ENCODE measurements at places on chromosomes 11 and 22. TPM values are rescaled to one million over a fixed set of nuclear protein-coding genes. Genes with fewer than 3 reads are reported as not detected.
A peak's percentile ranks its signal among the peaks of the same experiment; 100 is the strongest.

DNA sequence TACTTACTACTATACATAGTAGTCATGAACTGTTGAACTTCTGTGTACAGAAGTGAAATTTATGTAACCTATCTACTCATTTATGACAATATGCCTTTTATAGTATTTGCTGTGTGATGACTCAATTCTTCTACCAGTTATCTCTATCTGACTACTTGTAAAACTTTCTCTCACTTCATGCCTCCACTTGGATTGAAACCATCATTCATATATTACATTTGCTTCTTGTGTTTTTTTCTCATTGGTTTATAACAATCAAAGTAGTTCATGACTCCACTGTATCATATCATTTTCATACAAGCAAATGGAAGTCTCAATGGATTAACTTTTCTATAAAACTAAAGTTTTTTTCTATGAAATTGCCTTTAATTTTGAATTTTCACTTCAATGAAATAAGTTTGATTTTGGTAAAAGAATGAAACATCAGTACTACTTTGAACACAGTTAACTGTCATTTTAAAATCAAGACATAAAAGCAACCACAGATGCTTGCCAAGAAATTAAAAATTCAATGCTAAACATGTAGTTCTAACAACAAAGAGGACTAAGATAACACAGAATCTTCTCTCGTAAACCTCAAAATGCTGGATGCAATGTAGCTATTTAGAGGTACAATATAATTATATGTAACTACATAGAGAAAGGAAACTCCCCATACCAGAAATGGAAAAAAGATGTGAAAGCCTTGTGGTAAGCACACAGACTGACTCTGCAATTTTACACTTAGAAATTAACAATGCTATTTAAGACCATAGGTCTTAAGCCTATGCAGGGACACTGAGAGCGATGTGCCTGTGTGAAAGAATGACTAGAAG lies 27.6 kb upstream of the EXPH5 start:
- DNase-seq = no peak

DNA sequence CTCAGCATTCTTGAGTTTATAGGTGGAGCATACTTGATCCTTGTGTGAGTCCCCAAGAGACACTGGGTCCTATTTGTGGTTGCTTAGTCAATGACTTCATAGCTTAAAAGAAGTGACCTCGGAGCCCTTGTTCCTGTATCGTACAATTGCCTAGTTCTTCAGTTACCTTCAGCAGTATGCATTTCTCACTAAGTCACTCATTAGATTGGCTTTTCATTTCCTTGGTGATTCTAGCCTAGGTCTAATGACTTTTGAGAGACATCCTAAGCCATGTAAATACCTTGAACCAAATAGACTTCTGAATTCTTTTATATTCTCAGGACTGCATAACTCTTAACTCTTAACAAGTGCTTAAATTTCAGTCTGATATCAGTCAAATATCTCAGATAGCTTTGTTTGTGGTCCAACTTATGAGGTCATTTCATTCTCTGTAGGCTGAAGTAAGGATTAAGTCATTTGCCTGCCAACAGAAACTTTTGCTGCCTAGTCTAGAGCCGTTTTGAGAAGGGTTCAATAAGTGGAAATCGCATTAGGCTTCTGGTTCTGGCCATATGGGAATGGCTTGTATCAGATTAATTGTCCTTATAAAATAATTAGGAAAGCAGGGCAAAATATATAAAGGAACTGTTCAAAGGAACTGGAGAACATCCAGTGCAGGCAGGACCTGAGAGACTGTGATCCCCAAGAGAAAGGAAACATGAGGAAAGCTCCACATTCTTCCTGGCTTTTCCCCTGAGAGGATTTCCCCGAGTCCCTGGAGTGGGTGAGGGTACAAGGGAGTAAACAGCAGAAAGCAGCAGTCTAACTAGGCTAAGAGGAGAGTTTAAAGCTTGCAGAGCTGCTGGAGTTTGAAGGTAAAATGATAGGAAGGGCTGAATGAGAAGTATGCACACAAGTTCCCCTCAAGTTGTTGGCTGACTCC lies 39.9 kb downstream of the TRAF6 start:
- DNase-seq = no peak

- DNase-seq = no peak
These were observed 2.9 kb downstream of the MIOX start for GRCh38 chr22:50489363-50490243.

GRCh38 chr11:3803726-3804495 lies 4.4 kb upstream of the PGAP2 start:
- peak; percentile 18 for DNase-seq

GRCh38 chr11:66107600-66108510 lies 37.8 kb downstream of the PACS1 start:
- DNase-seq = no peak

Gene BAD
- 47.4 TPM for total RNA-seq

- no peak for DNase-seq
These were observed 79.4 kb upstream of the NARS2 start for GRCh38 chr11:78654071-78654470.

Data from sciatic nerve (tissue), 2 donors.